ENCODE measurements at places on chromosomes 4 and X.

- DNase-seq = no peak
Observed at GRCh38 chrX:44913656-44914531, 40.9 kb downstream of the KDM6A start.

DNA sequence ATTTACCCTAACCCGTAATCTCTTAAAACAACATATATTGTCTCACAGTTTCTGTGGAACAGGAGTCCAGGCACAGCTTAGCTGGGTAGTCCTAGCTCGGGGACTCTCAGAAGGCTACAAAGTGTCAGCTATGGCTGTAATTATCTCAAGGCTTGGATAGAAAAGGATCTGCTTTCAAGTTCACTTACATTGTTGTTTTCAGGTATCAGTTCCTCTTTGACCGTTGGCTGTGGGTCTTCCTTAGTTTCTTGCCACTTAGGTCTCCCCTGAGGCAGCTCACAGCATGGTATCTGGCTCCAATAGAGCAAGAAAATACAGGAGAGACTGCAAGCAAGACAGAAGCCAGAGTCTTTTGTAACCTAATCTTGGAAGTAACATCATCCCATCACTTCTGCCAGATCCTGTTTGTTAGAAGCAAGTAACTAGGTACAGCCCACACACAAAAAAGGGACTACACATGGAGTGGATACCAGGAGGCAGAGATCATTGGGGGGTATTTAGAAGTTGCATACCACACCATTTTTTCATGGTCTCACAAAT, 137.0 kb downstream of the MAGEB5 start:
- no peak for DNase-seq

DNA sequence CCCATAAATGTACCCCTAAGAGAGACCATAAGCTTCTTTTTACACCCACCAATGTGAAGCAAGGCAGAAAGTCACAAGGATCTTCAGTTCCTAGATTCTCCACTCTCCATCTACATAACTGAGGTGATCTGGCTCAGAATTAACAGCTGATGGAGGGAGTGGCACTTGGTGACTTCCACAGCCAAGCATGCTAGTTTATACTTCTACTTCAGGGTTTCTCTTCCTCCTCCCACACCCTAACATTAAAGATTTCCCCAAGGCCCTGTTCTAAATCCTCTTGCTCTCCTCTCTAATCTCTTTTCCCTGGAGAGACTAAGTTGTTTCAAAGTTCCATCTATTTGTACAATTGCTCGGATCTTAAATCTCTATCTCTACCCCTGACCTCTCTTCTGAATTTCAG, 81.1 kb downstream of the MBNL3 start:
- DNase-seq = no peak

- DNase-seq = no peak
Observed at GRCh38 chr4:110587666-110588285, 35.1 kb downstream of the PITX2 start.
